CD14-positive monocyte (primary cell): ENCODE measurements at places on chromosomes 13 and 19. TPM values are rescaled to one million over a fixed set of nuclear protein-coding genes. Genes with fewer than 3 reads are reported as not detected.

Gene GARIN5A
- 0.28 TPM in 1 of 2 replicates, not detected in the other for polyA plus RNA-seq

Gene VSTM2B
- polyA plus RNA-seq, result not detected

Gene ZNF497
- 0.46 and 0.60 TPM in 2 replicates for polyA plus RNA-seq

Gene CDX2
- polyA plus RNA-seq, result not detected

Gene ZNF486
- polyA plus RNA-seq, result 0.72 TPM

- DNase-seq, result no peak
Measured at GRCh38 chr19:5194641-5195040, 146.0 kb downstream of the PTPRS start.

DNA sequence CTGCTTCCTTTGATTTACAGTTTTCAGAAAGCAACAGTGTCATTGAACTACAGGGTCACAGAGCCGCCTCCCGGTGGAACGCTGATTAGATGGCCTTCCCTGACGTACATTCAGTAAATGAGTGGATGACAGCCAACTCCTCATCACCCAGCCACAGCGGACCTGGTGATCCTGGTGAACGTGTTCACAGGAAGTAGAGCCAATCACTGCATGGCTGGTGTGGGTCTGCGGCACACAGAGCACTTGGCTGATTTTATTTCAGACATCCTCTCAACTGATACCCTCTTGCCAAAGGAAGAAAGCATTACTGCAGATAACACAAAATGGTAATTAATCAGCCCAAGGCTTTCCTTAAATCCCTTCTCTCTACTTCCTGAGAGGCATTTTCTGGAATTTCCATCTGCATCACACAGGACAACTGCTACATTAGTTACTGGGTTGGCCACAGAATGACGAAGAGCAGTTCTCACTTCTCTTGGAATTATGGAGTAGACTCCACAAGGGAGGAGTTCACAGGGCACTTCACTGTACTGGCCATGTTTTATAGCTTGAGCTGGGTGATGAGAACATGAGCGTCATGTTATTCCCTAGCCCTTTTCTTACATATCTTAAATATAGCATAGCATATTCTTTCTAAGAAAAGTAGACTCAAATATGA is 84.0 kb upstream of the SLC7A1 start:
- no peak for DNase-seq

DNA sequence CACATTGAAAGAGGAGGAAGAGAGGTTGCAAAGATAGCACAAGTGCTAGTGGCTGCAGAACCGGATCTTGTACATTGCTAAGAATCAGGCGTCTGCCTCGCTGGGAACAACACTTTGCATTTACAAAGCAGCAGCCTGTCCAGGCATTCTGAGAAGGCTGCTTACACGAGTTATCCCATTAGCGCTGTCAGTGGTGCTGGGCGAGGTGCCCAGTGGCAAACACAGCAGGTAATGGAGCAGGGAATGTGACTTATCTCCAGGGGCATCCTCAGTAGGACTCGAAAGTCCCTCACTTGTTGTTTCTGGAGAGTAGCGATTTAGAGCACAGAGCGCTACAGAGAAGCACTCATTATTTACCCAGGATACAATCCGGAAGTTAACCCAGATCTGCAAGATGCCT is 209.6 kb downstream of the OLFM4 start:
- no peak for DNase-seq

DNA sequence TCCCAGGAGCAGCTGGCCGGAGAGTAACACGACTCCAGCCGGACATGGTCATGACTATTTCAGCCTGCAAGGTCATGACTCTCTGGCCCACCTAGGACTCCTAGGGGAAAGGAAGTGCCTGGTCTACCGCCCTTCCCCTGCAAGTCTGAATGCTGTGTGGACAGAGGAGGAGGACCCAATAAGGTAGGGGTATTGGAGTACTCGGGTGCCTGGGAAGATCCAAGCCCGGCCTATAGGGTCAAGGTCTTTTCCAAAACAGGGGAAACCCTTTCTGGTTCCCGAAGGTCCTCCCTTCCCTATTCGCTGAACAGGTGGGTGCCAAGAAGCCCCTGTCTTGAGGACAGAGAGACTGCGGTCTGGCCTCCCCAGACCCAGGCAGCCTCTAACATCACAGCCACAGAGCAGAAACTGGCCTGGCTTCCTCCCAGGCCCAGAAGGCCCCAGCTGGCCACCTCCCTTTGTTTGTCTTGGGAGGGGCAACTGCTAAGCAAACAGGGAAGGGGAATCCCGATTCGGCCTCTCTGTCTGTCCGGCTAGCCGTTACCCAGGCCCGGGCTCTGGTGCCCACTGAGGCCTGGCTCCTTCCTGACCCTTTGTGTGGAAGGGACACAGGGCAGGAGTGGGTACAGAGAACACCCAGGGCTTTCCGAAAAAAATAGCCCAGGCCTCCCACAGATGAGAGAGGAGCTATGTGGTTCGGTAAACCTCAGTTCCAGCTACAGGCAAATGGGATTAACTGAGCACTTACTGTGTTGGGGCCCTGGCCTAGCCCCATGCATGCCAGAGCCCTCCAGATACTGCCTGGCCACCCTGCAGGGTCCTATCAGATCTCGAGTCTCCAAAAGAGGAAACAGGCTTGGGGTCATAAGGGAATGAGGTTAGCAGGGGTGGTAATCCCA is 5.2 kb upstream of the GRAMD1A start:
- no peak for DNase-seq

DNA sequence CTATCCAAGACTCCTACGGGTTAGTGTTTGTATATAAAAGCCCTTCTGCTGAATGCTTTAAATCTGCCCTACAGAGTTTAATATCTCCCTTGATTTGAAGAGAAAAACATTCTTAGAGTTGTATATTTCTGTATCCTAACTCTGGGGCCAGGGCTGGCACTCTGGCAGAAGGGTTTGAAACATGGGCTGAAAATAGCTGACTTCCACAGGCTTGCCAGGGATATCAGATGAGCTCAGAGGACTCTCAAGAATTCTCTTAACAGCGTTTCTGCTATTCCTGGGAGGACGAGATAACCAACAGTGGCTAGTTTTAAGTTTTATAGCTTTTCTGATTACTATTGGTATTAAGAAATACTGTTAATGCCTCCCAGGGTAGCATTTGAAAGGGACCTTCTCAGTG is 127.5 kb downstream of the LIG4 start:
- no peak for DNase-seq

- DNase-seq, result no peak
Measured at GRCh38 chr19:54452626-54453025, 3.6 kb downstream of the LENG8 start.

- DNase-seq, result no peak
Measured at GRCh38 chr13:33217256-33217655, 68.3 kb downstream of the STARD13 start.
